ENCODE measurements at places on chromosomes 1 and 21. TPM values are rescaled to one million over a fixed set of nuclear protein-coding genes. Genes with fewer than 3 reads are reported as not detected.

- H3K4me3 ChIP-seq: no peak overlapping the region
- peaks cover 9% of the 10 kb centered on the region for H3K4me1 ChIP-seq
- H3K27ac ChIP-seq: no peak overlapping the region
- DNase-seq: no peak
- no peaks in the 10 kb centered on the region for H3K36me3 ChIP-seq
- peaks cover 10% of the 10 kb centered on the region for H3K27me3 ChIP-seq
Observed at GRCh38 chr1:14875524-14876509, 277.3 kb downstream of the KAZN start.

The CHI3L2 gene
- not detected for total RNA-seq

DNA sequence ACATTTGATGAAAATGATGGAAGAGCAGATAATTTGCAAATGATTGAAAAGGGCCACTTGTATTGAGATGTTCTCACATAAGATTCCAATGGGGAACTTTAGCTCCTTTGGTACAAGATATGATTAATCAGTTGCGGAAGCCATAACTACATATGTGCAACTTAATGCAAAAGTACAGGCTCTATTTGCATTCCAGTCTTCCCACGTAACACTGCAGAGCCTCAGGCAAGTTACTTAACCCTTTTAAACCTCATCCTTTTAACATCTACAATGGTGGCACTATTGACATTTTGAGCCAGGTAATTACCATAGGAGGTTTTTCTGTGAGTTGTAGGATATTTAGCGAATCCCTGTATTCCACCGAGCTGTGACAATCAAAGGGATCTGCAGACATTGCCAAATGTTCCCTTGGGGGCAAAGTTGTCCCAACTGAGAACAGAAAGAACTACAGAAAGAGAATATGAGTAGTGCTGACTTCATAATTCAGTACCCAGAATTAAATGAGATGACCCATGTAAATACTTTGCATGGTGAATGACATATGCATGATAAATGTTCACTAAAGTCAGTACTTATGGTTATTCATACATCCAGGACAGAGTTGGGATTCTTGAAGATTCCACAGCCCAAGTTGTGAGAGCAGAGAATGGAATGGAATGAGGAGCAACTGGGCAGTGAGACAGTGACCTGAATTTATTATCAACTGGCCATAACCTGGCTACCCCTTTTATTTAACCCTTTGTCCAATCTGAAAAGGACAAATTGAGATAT is 62.6 kb downstream of the SPAG17 start:
- no peak overlapping the region for H3K4me3 ChIP-seq
- H3K27me3 ChIP-seq: no peaks in the 10 kb centered on the region
- H3K36me3 ChIP-seq: no peaks in the 10 kb centered on the region
- peak; percentile 27 for DNase-seq
- H3K27ac ChIP-seq: no peak overlapping the region

GRCh38 chr1:90348934-90349333 is 354.0 kb downstream of the ZNF326 start:
- H3K4me1 ChIP-seq: no peaks in the 10 kb centered on the region
- H3K4me3 ChIP-seq: no peak overlapping the region
- H3K27me3 ChIP-seq: no peaks in the 10 kb centered on the region
- H3K36me3 ChIP-seq: no peaks in the 10 kb centered on the region
- DNase-seq: no peak

GRCh38 chr1:32336591-32336932 is 529 bp upstream of the MARCKSL1 start:
- no peak for DNase-seq
- no peak overlapping the region for H3K27ac ChIP-seq
- no peaks in the 10 kb centered on the region for H3K36me3 ChIP-seq

The SLC25A33 gene
- total RNA-seq: 4.6 TPM

DNA sequence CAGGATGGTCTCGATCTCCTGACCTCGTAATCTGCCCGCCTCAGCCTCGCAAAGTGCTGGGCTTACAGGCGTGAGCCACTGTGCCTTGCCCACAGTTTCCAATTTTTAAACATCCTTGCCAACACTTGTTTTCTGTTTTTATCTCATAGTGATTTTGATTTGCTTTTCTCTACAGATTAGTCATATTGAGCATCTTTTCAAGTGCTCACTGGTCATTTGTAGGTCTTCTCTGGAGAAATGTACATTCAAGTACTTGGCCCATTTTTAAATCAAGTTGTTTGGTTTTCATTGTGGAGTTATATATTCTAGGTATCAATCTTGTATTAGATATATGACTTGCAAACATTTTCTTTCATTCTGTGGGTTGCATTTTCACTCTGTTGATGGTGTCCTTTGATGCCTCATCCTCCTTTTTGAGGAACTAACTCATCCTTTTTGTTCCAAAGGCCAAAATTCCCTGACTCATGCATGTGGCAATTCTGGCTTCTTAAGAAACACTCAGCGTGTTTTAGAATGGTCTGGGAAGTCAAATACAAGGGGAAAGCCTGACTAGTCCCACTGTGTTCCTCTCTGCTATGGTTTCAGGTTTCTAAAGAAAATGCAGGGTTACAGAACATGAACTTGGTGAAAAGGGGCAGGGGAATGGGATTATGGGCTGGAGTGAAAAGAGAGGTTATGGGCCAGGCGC is 37.3 kb downstream of the PTAFR start:
- H3K36me3 ChIP-seq: no peaks in the 10 kb centered on the region
- H3K27me3 ChIP-seq: no peaks in the 10 kb centered on the region
- H3K27ac ChIP-seq: peak overlapping the region; percentile 53
- H3K4me3 ChIP-seq: no peak overlapping the region
- peak; percentile 94 for DNase-seq

DNA sequence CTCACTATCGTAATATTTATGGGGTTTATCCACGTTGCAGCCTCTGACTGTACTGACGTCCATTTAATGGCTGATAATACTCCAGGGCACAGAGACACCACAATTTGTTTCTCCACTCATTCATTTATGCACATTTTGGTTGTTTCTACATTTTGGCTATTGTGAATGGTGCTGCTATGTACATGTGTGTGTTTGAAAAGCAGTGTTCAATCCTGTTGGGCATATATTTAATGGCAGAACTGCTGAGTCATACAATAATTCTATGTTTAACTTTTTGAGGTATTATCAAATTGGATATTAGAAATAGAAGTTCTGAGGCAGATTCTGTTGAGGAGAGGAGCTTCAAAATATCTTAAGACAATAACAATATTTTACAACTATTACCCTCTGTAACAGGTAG is 39.0 kb upstream of the NADK start:
- H3K27ac ChIP-seq: no peak overlapping the region
- no peaks in the 10 kb centered on the region for H3K4me1 ChIP-seq

The CHAF1B gene
- total RNA-seq: 3.0 TPM

All from GM23248 (cell line).